NCI-H2029 treated with DMSO at 0.1 percent for 48 hours (cell line): ENCODE measurements at places on chromosomes 4 and X.
A peak's percentile ranks its signal among the peaks of the same experiment; 100 is the strongest.

DNA sequence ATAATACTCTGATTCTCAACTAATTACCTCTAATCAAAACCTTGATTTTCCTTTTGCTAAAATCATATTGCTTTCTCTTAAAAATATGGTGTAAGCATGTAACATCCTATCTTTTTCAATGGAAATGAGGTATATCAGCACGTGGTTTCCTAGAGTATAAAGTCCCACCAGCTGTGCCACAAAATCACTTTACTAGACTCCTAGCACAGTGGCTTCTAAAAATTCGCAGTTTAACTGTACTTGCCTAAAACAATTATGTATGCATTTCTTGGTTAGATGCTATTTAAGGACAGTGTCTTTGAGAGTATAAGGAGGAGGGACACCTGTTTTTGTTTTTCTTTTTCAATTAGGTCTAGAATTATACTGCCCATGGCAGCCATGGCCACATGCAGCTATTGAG is 62.8 kb downstream of the GK start:
- DNase-seq: no peak

GRCh38 chrX:107290019-107290418 is 83.6 kb downstream of the DNAAF6 start:
- DNase-seq: no peak

DNA sequence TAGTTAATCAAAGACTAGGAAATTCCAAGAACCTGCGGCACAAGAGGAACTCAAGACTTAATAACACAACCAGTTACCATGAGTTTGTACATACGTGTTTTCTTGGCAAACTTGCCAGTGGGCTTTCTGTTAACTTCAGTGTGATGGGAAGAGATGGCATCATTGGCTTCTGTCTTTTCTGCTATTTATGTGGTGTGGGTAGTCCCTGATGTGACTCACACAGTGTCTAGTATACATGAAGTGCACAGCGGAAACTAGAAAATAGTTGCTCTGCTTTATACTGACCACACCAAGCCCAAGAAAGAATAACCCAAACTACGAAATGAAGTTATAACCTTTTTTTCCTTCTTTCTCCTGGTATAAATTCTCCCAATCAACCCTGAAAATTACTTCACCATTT is 24.5 kb downstream of the DAPP1 start:
- DNase-seq: no peak

DNA sequence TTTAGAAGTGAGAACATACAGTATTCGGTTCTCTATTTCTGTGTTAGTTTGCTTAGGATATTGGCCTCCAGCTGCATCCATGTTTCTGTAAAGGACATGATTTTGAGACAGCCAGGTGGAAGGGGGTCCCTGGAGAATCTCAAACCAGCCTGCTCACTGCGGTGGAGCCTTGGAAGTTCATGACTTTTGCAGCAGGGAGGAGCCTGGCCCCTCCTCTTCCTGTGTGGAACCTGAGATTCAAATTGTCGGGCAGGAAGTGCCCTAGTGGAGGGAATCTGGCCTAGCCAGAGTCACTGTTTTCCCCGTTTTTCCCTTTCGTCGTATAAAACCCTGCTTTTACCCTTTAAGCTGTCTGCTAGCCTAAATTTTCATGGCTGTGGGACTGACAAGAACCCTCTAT is 762.6 kb downstream of the PCDH18 start:
- DNase-seq: no peak

DNA sequence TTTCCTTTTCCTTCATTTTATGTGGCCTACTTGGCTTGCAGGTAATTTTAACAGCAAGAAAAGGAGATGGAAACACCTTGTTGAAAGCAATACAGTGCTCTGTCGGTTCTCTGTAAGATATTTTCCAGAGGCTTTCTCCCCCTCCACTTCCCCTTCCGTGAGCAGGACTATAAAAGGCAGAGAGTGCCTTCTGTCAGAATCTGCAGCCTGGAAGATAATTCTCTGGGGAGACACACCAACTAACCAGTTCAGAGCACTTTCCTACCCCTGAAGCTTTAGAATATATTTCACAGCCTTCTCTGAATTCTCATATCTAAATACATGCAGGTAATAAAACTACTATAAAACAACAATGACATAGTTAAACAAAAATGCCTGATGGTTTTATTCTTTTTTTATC is 141.1 kb downstream of the IDS start:
- no peak for DNase-seq

DNA sequence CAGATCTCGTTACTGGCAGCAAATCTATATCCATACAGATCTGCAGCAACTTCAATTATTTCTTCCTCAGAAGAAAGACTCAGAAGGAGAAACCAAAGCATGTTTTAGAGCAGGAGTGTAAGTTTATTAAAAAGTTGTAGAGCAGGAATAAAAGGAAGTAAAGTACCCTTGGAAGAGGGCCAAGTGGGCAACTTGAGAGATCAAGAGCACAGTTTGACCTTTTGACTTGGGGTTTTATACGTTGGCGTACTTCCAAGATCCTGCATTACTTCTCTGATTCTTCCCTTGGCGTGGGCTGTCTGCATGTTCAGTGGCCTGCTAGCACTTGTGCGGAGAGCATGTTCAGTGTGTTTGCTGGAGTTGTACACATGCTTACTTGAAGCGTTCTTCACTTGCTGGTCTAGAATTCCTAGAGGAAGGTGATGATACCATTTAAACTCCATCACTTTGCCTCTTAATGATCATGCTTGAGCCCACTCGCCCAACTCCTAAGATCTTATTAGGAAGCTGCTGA is 1114.7 kb upstream of the PABPC4L start:
- no peak for DNase-seq

DNA sequence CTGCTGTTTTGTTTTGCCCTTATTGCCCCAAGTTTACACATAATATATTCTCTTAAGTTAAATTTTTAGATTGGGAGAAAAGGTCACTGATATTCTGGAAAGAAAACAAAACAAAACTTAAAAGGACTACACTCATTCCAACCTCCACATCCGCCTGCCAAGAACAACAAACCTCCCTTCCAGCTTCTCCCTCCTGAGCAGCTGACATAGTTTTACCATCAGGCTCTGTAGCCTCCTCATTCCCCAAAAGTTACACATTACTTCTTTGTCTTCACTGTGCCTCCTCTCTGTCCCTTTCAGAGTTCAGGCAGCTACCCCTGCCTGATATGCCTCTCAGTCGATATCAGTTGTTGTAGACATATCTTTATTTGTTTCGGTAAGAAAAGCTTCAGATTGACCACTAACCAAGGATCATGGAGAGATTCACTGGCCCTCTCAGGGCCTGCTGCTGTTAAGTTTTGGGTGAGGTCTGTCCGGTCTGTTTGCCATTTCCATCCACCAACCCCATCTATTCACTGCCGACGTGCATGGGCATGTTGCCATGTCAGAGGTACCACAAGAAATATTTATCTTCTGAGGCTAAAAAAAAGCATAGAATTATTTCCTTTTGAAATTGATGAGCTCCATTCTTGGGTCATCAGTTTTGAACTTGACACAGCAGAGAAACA is 164.1 kb downstream of the GASK1B start:
- no peak for DNase-seq

- DNase-seq: no peak
Observed at GRCh38 chrX:3167771-3168170, 126.5 kb downstream of the ARSF start.

- DNase-seq: no peak
Observed at GRCh38 chrX:77925764-77926163, 15.3 kb downstream of the ATP7A start.

DNA sequence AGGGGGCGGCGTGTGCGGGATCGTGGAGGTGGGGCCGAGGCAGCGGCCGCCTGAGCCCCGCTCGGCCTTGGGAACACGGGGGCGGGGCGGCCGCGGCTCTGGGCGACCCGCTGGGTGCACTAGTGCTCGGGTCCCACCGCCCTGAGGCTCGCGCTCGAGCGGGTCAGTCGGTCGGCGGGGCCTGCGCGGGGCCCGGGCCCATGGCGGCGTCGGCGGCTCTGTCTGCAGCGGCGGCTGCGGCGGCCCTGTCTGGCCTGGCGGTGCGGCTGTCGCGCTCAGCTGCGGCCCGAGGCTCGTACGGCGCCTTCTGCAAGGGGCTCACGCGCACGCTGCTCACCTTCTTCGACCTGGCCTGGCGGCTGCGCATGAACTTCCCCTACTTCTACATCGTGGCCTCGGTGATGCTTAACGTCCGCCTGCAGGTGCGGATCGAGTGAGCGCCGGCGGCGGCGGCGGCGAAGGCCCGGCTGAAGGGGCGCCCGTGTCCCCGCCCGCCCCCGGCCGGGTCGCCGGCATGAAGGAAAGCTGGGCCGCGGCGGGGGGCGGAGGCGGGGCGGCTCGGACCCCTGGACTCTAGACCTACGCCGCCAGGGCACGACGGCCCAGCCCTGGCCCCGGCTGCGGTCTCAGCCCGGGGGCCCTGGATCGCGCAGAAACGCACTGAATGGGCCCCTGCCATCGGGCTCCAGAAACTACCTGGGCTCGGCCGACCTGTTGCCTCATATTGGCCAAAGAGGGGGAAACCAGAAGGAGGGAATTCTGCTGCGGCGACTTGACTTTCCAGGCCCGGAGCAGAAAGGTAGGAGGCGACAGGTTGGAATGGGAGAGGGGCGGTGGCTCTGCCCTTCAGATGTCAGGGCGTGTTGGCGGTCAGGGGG is at the start of gene SMIM10L2A:
Gene SMIM10L2A, plus strand, starts transcription at position 13 of the 878 bp plus-strand sequence. Its CDS starts 188 bp downstream, at position 201.
- no peak for DNase-seq

GRCh38 chrX:9488586-9488985 is 23.7 kb downstream of the TBL1X start:
- DNase-seq: no peak

GRCh38 chrX:150155436-150156035 is 207.6 kb upstream of the MAMLD1 start:
- no peak for DNase-seq

DNA sequence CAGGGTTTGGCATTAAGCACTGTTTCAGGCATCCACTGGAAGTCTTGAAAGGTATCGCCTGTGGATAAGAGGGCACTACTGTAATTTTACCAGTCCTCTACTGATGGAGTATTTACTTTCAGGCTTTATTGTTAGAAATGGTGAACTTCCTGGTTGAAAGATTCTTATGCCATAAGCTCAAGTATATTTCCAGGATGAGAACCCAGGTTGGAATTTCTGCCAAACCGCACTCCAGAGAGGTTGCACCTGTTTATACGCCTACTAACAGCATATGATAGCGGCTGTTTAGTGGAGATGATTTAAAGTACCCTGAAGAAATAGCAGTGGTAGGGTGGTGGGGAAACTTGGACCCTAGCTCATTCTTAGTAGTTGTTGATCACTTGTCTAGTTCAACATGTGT is 9.9 kb downstream of the FNIP2 start:
- peak; percentile 63 for DNase-seq

DNA sequence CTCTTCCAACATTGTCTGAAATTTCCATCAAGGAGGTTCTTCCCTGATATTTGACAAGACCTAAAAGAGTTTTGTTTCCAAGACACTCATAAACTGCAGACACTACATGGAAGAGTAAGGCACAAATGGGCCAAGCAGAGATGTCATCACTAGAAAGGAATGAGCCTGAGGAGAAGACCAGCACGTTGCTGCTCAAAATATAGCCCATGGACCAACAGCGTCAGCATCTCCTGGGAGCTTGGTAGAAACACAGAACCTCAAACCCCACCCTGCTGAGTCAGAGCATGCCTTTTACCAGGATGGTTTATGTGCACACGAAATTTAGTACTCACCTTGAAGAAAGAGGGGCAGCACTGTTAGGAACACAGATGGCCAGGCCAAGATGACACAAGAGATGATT is 128.7 kb upstream of the MID1 start:
- no peak for DNase-seq

GRCh38 chr4:41548305-41548880 is 10.4 kb downstream of the LIMCH1 start:
- DNase-seq: no peak

DNA sequence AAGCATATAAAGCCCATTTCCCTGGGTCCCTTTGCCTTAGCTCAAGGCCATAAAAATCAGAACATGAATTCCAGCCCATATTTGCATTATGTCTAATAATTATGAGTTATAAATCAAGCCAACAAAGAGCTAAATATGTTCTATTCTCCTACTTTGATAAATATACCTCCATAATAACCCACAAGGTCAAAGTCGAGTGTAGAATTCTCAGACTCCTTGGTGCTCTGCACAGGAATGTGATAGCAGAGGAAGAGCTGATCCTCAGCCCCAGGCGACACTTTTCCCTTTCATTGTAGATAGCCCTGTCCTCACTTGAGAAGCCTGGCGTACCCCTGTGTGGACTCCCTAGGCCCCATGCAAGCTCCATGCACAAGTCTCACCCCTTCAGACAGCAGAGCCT is 85.6 kb downstream of the CASP3 start:
- DNase-seq: no peak

GRCh38 chr4:53618321-53618720 is 27.0 kb upstream of the LNX1 start:
- no peak for DNase-seq

GRCh38 chrX:74383611-74384010 is 37.7 kb upstream of the SLC16A2 start:
- no peak for DNase-seq

DNA sequence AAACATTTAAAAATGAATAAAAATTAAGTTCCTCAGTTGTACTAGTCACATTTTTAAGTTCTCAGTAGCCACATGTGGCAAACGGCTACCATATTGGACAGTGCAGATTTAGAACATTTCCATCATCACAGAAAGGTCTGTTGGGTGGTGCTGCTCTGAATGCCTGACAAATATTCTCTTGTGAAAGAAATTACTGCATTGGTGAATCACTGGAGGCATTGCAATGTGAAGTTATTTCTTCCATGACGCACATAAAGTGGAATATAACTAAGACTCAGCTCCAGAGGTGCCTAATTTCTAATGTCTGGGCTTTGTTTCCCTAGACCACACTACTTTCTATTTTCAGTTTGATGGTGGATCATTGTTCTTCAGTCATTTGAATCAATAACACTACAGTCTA is 44.9 kb downstream of the CLNK start:
- no peak for DNase-seq

GRCh38 chr4:123216946-123217345 is 179.6 kb upstream of the SPRY1 start:
- DNase-seq: no peak

GRCh38 chr4:41396214-41396613 is 139.5 kb downstream of the UCHL1 start:
- DNase-seq: no peak

- no peak for DNase-seq
Observed at GRCh38 chr4:7985072-7985471, 45.4 kb upstream of the AFAP1 start.

DNA sequence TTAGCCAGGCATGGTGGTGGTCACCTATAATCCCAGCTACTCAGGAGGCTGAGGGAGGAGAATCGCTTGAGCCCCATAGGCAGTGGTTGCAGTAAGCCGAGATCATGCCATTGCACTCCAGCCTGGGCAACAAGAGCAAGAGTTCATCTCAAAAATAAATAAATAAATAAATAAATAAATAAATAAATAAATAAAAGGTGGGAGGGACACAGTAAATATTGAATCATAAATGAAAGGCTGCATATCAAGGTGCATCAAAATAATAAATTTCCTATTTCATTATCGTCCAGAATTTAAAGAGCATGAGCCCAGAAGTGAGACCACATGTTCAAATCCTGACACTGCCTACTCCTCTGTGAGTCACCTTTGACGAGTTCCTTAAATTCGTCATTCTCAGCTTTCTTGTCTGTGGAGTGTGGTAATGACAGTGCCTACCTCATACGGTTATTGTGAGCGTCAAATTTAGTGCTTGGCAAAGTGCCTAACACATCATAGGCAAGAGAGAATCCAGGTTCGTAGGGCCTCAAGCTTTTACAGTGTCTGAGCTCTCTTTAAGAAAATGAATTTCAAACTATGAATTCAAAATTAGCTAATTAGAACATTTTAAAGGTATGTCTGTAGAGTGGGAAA is 49.9 kb downstream of the IL15 start:
- peak; percentile 45 for DNase-seq

- DNase-seq: peak; percentile 50
Observed at GRCh38 chrX:16892504-16893362, 22.6 kb upstream of the RBBP7 start.
